ENCODE measurements at places on chromosomes 7 and 10.

DNA sequence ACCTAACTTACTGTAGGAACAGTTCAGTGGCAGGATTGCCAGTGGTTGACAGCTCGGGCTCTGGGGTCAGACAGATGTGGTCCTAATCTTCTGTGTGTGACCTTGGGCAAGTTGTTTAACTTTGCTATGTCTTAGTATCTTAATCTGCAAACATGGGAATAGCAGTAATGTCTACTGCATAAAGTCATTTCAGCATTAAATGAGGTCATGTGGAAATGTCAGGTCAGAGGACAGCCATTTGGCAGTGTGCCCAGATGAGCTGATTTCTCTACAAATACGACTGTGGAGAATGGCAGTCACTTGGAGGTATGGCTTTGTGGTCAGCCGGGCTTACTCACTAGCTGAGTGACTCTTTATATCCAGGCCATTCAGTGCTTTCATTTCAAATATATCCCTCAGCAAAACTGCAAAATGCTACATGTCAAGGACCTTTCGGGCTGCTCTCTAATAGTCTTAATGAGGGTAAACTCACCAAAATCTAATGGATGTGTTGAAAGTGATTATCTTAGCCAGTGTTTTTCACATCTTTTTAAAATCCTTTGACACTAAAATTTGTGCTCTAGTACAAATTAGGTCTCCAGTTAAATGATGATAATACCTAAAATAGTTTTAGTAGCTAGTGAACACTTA is 171.4 kb downstream of the ST7 start:
- DNase-seq: peak; percentile 80

DNA sequence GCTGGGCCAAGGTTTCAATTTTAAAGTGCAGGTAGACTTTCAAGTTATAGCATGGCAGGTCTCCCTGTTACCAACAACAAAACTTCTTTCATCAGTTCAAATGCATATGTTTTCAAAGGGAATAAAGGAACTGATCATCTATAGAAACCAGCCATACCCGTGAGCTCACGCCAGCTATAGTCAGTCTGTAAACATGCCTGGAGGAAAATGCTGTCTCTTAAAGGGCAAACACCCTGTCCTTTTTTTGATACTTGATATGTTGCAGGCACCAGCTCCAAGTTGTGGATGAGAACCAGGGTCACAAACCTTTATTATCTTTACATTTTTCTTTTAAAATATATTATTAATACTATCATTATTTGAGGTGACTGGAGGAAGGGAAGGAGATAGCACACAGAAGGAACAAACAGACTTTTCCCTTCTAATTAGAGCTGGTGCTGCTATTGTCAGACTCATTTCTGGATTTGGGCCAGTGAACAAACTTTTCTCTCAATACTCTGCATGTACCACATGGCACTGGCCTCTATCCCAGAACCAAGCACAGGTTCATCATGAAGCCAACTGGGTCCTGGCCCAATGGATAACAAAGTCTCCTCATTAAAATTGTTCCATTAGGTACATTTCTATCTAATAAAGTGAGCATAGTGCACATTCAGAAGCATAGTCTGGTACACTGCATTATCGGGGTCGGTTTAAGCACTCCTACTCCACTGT is 1102.4 kb downstream of the SORCS3 start:
- no peak for DNase-seq

GRCh38 chr7:32289651-32290414 is 200.3 kb downstream of the LSM5 start:
- DNase-seq: no peak

GRCh38 chr7:141495057-141495456 is 56.2 kb upstream of the AGK start:
- DNase-seq: no peak

DNA sequence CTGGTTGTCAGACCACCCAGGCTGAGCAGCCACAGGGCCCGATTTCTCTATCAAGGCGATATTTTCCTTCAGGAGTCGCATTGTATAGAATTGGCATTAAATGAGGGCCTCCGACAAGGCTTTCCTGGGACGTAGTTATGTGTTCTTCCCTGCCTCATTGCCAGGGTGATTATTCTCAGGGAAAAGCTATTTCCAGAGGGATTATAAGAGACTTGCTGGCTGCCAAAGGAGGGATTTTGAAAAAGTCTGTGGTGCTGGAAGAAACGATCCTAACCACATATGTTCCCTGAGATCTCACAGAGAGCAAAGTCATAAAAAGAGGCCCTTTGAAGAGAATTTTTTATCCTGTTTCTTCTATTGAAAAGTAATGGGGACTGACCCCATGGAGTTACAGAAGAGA is 27.7 kb upstream of the SDHAF3 start:
- DNase-seq: no peak

GRCh38 chr10:1186683-1186990 is 130.5 kb downstream of the WDR37 start:
- no peak for DNase-seq

DNA sequence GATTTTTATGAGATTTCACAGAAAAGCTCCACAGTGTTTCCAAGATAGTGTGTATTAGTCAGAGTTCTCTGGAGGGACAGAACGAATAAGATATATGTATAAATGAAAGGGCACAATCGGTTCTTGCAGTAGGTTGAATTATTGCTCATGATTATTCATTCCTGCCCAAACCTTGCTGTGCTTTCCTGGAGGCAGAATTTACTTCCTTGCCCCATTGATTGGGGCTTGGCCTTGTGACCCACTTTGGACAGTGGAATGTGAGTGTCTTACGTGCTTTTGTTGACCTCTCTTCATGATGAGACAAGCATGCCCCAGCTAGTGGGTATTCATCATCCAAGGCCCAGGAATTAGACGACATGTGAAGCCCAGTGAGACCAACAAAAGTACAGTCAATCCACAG is 53.0 kb upstream of the ABCB5 start:
- DNase-seq: no peak

DNA sequence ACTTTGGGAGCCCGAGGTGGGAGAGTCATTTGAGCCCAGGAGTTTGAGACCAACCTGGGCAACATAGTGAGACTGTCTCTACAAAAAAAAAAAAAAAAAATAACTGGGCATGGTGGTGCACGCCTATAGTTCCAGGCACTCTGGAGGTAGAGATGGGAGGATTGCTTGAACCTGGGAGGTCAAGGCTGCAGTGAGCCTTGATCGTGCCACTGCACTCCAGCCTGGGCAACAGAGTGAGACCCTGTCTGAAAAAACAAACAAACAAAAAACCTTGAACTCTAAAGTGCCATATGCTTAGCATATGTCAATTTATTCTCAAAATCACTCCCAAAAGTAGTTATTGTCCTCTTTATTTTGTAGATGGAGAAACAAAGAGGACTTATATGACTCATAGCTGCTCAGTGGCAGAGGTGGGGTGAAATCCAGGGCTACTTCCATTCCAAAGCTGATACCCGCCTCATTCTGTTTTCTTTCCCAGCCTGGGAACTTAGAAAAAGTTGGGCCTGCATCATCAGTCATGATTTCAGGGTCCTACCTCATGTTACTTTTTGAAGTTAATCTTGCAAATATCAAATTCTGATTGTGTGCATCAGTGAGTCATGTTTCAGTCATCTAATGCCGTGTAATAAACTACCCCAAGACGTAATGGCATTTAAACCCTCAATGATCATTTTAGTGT is 13.3 kb downstream of the DHTKD1 start:
- DNase-seq: no peak

- DNase-seq: no peak
Observed at GRCh38 chr7:80770061-80770460, 131.6 kb downstream of the CD36 start.

DNA sequence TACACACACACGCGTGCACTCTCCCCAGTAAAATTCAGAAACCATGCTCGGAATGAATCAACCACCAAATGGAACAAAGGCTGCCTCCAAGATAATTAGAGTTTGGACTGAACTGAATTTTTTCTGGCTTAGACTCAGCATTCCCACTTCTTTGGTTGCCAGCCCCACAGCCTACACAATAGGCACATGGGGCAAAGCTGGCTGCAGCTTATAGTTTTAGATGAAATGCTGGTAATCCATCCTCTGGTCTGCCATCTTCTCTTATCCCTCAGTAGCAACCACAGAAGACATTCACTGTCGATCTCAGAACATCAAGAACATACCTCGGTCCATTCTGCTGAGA is 44.2 kb downstream of the PDE1C start:
- no peak for DNase-seq

- no peak for DNase-seq
Observed at GRCh38 chr10:35892526-35892925, 250.4 kb upstream of the FZD8 start.

DNA sequence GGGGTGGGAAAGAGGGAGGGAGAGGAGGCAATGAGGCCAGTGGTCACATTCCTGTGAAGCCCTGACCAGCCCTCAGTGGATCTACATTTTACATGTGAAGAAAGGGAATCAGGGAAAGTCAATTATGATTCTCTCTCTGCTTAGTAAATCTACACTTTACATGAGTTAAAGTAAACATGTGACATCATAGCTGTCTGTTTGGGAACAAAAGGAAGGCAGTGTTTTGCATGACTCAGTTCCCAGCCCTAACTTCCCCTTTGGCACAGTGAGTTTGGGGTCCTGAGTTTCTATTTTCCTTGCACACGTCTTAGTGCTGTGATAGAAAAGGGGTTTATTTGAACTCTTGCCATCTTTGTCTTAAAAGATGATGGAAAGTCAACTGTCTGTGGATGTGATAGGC is 615.1 kb downstream of the SDK1 start:
- DNase-seq: no peak

DNA sequence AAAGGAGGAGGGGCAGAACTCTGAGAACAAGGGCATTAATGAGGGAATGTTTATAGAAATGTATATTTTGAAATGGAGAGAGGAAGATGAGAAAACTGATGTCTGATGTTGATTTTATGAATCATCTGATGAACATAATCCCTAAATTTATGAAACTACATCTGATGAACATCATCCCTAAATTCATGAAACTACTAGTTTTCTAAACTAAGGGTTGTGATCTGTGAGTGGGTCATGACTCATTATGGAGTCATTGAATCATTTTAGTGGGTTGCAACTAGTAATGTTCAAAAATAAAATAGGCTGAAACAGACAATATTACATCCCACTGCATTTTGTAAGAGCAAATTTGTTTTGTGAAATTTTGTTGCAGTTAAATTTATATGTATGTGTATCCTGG is 442.6 kb upstream of the TEX47 start:
- DNase-seq: no peak

GRCh38 chr7:123060446-123060845 is 64.9 kb upstream of the TAS2R16 start:
- DNase-seq: no peak

DNA sequence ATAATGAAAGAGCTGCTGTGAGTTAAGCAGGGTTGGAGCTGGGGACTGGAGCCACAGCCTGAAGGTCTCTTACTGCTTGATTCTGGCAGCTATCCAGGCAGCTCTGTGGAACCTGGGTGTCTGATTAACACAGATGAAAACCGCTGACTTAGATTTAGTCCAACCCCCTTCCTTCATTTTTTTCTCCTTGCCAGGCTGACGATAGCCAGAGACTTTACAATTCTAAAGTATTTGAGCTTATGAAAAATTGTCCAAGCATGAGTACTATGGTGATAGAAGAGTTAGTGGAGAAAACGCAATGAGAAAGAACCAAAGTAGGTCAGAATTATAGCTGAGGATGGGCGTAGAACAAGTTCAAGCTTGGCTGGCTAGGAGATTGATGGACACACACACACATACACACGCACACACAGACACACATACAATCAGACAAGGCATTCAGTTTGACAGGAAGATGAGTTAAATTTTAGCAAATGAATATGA is 13.5 kb upstream of the GPR85 start:
- DNase-seq: no peak

GRCh38 chr10:35460852-35461460 is 124.6 kb downstream of the CCNY start:
- DNase-seq: no peak

- peak; percentile 93 for DNase-seq
Observed at GRCh38 chr10:71212318-71213126, at the start of gene UNC5B. UNC5B (plus strand) TSS chr10:71212570; CDS start chr10:71212986, 416 bp downstream.

DNA sequence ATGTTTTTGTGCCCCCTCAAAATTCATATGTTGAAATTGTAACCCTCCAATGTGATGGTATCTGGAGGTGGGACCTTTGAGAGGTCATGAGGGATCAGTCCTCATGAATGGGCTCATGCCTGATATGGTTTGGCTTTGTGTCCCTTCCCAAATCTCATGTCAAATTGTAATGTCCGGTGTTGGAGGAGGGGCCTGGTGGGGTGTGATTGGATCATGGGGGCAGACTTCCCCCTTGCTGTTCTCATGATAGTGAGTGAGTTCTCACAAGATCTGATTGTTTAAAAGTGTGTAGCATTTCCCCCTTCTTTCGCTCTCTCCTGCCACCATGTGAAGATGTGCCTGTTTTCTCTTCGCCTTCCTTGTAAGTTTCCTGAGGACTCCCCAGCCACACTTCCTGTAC is 53.4 kb downstream of the TLL2 start:
- DNase-seq: no peak

GRCh38 chr10:2744547-2745200 is 322.7 kb upstream of the PFKP start:
- no peak for DNase-seq

DNA sequence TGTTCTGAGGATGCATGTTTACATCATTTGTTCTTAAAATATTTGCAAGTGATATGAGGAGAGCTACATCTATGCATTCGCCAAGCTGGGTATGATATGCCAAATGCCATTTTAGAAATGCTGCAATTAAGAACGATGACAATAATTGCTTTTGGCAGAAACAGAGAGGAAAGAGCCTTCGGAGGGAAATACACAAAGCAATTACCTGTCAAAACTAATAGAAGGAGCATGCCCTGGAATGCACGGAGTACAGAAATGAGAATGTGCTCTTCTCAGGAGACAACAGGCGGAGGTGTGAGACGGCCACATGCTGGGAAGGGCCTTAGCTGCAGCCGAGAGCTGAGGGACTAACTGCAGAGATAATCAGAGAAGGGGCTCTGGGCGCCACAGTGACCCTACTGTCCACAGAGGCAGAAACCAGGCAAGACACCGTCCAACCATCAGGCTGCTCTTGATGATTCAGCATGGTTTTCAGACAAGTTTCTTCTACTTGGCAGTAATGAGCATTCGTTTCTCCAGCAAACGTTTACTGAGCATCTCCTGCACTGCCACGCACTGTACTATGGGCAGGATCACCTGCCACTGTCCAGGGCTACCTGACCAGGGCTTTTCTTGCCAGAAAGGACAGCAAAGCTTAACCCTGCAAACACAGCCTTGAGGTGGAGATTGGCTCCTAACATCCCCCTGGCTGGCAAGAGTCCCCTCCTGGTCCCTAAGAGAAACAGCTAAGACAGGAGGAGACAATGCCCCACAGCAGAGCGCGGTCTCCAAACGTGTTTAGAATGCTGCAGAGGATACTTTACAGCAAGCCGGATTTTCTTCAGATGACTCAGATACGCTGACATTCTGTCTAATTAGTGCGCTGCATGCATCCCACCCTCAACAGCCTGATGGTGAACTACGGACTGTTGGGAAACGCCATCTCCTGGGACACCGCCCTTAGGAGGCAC is 18.1 kb downstream of the VIPR2 start:
- DNase-seq: no peak

DNA sequence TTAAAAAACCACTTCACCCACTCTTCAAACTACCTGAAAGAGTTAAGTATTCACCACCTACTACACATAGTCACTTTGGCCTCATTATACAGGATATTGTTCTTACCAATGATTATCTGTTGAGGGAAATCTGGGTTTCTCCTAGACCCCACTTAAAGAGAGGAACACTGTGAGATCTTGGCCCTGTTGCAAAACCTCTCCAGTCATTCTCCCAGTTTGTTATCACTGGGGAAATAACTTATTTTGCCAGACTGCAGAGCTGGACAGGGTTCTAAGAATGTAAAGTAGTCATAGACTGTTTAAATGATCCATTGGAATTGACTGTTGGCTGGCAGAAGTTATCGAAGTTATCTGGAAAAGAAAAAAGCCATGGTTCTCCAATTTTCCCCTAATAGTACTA is 143.8 kb downstream of the HGF start:
- no peak for DNase-seq

All from HAP-1 (cell line).